ENCODE measurements at places on chromosomes 7 and 10.

DNA sequence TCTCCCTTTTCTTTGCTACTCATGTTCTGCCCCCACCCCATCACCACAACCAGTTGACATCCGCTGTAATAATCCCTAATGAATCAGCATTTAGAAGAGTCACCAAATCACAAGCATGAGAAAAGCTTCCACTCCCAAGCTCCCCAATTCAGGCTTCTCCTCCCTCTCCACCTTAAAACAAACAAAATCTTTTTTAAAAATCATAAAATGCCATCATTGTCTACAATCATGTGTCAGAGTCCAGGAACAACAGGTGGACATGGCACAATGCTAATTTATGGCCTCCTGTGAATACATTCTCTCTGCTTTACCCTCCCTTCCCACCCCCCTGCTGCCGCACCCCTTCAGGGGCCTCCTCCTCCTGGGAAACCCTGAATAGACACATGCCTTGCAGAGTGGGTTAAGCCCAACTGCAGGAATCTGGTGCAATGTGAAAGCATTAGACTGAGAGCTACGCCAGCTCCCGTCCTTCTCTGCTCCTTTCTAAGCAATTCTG, 3.7 kb downstream of the LRRC4 start:
- DNase-seq: no peak

- no peak for DNase-seq
Observed at GRCh38 chr10:110672580-110672919, 28.4 kb downstream of the RBM20 start.

DNA sequence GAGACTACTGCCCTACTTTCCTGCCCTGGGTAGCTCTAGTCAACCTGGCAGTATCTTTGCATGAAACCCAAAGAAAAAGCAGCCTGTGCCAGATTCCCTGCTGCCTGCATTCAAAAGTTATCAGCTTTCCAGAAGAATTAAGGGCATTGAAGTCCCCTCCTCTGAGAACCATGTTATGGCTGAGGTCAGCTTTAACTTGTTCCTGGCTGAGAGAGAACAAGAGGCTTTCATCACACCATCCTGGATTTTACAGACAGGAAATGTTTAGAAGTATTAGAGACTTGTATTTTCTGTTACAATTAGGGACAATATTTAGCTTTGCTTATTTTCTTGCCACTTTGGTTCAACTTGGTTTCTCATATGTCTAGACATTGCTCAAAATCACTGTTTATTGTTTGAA, 238.8 kb downstream of the ARL4A start:
- DNase-seq: no peak

DNA sequence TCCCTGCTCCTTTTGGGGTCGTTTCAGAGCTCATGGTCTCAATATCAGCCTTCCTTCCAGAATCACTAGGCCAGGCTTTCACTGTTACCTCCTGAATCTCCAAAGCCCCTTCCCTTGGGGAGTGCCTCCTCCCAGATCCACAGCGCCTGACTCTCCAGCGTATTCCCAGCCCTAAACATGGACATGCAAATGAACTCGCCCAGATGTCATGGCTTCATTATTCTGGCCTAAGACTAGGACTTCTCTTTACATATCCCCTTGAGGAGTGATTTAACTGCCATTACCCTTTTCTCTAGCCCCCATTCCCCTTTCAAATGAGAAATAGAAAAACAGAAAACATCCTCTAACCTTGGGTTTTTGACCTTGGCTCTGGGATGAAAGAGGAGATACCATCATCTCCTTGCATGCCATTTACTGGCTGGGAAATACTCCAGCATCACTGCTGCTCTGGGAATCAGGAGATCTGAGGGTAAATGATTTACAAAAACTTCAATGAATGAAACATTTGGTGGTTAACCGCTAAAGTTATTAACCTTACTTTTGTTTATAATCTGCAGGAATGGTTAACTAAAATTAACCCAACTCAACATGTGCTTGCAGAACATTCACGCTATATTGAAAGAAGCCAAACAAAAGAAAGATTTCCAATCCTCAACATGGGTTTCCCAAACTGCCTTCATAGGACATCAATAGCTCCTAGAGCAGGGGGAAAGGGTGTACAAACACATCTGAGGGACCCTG, 37.0 kb downstream of the FAM171A1 start:
- no peak for DNase-seq

- DNase-seq: no peak
Observed at GRCh38 chr7:30880125-30880720, 31.4 kb upstream of the AQP1 start.

- DNase-seq: no peak
Observed at GRCh38 chr10:114271075-114271778, 32.2 kb downstream of the VWA2 start.

- no peak for DNase-seq
Observed at GRCh38 chr10:86775056-86775869, 18.8 kb downstream of the BMPR1A start.

GRCh38 chr7:20158684-20159083, 58.5 kb downstream of the MACC1 start:
- no peak for DNase-seq

DNA sequence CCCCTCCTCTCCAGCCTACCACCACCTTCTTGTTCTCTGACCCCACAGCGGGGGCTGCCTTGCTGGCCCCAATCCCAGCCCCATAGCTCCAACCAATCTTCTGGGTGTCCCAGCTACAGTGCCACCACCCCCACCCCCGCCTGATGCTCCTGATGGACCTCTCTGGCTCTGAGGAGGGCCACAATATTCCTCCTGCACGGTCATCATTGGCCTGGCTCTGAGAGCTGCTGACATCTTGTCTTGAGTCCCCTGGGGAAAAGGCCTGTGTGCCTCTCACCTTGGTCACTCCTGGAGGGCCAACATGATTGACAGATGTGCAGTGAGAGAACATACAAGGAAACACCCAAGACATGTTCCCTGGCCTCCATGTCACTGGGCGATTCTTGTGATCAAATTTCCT, 7.6 kb downstream of the GDF2 start:
- DNase-seq: no peak

DNA sequence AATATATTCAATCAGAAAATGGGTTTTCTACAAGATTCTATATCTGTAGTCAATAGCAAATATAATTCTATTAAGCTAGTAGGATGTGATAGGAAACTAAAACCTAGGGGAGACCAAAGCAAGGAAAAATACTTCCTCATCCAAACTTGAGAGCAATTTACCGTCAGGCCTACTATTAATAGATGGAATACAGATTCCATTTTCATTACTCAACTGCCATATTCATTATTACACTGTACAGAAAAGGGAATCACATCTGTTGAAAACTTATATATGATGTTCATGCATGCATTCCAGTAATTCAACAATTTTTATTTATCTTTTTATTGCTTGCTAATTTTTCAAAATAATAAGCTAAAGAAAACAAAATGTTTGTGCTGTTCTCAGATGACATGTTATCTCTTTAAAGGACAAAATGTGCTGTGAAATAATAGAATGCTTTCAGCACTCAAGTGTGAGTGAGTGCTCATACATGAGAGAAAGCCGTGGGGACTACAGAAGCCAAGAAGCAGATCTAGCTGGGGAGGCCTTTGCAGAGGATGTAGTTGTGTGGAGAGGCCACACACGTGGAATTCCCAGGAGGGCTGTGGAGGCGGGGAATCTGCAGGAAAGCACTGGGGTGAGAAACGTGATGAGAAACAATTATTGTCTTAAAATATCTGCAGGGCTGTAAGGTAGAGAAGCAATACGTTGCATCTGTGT, 110.0 kb downstream of the EGFR start:
- DNase-seq: no peak

GRCh38 chr7:22201186-22201880, 155.6 kb downstream of the RAPGEF5 start:
- DNase-seq: no peak

- no peak for DNase-seq
Observed at GRCh38 chr7:139771001-139771956, 6.5 kb downstream of the HIPK2 start.

- DNase-seq: no peak
Observed at GRCh38 chr10:84829131-84829530, 500.7 kb downstream of the CCSER2 start.

DNA sequence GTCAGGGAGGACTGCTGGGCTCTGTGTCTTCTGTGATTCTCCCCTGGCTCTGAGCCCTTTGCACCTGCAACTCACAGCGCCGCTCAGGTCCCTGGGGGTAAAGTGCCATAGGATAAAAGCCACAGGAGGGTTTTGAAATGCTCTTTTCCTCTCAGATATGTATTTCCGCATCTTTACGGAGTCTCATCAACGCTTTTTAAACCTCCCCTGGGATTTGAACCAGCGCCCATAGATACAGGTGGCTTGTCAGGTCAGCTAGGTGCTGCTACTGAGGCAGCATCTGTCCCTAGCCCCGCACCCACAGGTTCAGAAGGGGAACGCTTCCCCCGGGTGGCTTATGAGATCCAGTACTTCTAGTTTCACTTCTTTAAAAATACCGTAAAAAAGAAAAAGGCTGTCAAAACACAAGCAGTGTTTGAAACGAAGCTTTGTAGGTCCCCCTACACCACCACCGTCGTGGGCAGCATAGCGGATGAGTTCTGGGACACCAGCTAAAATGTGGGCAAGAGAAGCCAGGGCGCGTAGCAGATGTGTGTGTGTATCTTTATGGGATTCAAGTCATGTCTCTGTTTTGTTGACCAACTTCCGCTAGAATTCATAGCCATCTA, 173.5 kb downstream of the CUX1 start:
- DNase-seq: no peak

DNA sequence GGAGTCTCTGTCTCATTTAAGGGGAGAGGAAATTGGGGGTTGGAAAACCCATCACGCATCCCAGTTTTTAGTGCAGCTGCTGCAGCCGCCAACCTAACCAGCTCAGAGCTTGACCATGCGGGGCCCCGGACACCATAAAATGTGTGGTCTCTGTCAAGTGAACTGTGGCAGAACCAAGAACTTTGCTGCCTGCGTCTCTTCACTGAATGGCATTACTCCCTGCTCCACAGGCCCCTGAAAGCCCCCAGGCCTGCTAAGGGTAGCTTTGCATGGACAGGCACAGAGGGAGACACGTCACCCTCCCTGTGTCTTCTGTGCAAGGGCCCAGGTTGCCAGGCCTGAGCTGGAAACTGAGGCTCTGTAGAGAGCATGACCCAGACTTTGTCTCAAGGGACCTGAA, 144.6 kb upstream of the GPR26 start:
- no peak for DNase-seq

DNA sequence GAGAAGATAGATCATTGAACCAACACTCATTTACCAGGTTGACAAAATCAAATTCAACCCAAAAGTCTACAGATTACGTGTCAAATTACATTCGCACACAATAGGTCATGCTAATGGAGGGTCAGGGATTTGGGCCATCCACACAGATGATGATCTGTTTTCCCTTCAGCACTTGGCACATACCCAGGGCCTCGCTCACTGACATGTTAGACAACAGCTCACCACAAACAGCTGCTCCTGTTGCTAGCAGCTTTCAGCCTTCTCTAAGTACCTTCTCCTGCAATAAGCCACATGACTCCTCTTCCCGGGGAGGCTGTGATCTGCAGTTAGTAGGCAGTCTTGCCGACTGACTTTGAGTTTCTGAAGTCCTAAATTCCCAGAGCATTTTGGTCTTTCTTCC, 18.4 kb downstream of the NKX2-3 start:
- no peak for DNase-seq

- no peak for DNase-seq
Observed at GRCh38 chr7:95509199-95509598, 23.5 kb downstream of the ASB4 start.

DNA sequence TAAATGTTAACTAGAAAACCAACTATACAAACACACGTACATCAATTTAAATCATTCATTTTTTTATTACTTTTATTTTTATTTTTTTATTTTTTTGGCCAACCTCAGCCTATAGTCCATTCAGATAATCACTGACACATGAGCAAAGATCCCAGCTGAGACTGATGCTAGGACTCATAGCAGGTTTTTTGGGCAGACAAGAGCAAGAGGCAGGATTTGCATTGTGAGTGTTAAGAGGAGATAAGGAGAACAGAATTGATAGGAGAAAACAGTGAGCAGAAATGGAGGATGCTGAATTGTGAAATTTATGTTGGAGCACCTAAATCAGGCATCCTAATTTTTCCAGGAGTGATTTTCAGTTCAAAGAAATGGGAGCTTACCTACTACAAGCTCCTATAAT, 240.3 kb downstream of the SEMA3D start:
- no peak for DNase-seq

DNA sequence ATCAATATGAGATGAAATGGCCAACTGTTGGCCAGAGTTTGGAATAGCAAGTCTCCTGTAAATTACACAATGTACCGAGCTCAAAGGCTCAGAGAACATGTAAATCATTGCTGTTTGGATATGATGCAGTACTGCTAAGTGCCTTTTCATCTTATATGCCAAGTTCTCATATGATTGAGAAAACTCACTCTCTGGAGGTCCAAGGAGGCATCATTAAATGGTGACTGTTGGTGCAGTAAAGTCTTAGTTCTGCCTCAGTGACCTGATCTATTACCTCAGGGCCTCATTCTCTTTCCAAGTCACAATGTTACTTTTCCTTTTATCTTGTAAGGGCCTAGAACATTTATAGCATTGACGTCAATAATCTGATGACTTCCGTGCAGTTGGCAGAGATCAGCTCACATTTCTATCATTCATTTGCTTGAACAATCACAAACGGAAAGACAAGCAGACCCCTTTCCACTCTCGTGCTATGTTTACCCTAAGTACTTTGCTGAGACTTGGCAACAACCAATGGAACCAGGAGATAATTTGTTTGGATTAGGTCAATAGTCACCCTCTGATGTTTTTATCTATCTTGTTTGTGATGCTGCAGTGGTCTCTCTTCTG, 32.6 kb upstream of the PDK4 start:
- no peak for DNase-seq

DNA sequence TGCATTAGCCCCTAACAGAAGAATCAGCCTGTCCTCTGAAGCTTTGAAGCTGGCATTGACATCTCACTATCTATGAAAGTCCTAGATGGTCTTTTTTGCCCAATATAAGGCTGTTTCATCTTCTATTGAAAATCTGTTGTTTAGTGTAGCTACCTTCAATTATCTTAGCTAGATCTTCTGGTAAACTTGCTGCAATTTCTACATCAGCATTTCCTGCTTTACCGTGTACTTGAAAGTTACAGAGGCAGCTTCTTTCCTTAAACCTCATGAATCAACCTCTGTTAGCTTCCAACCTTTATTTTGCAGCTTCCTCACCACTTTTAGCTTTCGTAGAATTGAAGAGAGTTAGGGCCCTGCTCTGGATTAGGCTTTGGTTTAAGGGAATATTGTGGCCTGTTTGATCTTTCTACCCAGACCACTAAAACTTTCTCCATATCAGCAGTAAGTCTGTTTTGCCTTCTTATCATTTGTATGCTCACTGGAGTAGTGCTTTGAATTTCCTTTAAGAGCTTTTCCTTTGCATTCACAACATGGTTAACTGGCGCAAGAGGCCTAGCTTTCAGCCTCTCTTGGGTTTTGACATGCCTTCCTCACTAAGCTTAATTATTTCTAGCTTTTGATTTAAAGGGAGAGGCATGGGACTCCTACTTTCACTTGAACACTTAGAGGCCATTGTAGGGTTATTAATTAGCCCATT, 32.5 kb downstream of the ARID5B start:
- DNase-seq: no peak

- no peak for DNase-seq
Observed at GRCh38 chr7:105470846-105471245, 51.2 kb downstream of the PUS7 start.
